Aorta (tissue), 5 donors: ENCODE measurements at places on chromosomes 1 and 21. TPM values are rescaled to one million over a fixed set of nuclear protein-coding genes. Genes with fewer than 3 reads are reported as not detected.

The STYXL2 gene
- 7.1 TPM for total RNA-seq

DNA sequence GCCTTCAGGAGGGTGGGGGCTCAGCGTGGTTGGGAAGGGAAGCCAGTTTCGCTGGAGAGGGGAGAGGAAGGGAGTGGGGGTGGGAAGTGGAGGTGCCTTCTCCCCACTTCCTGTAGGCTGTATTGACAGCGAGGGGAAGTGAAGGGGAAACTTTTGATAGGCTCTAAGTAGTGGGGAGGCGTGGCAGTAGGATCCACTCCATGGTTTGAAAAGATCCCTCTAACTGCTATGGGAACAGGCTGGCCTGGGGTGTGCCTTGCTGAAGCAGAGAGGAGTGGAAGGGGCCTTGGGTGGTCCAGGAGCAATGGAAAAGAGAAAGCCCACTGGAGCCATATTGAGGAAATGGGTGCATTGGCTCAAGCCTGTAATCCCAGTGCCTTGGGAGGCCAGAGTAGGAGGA is 20.2 kb downstream of the C1orf115 start:
- DNase-seq: no peak
- H3K36me3 ChIP-seq: no peaks in the 10 kb centered on the region
- H3K4me3 ChIP-seq: no peak overlapping the region
- H3K27me3 ChIP-seq: no peaks in the 10 kb centered on the region

GRCh38 chr1:28591708-28592320 is at the start of gene RAB42:
Gene RAB42 (plus strand): TSS chr1:28592265. CDS start chr1:28592512, 247 bp downstream.
- H3K27ac ChIP-seq: no peak within 1 kb of the TSS
- no peaks in the 10 kb centered on the region for H3K27me3 ChIP-seq
- H3K36me3 ChIP-seq: no peaks in the 10 kb centered on the region

The LAMB3 gene
- total RNA-seq: 3.9 TPM

- H3K27ac ChIP-seq: no peak overlapping the region
- no peak for DNase-seq
- no peaks in the 10 kb centered on the region for H3K4me1 ChIP-seq
- no peaks in the 10 kb centered on the region for H3K27me3 ChIP-seq
These were observed 432.8 kb upstream of the CHRM3 start for GRCh38 chr1:238953448-238954010.

The LRRN2 gene
- 1.3 TPM for total RNA-seq

DNA sequence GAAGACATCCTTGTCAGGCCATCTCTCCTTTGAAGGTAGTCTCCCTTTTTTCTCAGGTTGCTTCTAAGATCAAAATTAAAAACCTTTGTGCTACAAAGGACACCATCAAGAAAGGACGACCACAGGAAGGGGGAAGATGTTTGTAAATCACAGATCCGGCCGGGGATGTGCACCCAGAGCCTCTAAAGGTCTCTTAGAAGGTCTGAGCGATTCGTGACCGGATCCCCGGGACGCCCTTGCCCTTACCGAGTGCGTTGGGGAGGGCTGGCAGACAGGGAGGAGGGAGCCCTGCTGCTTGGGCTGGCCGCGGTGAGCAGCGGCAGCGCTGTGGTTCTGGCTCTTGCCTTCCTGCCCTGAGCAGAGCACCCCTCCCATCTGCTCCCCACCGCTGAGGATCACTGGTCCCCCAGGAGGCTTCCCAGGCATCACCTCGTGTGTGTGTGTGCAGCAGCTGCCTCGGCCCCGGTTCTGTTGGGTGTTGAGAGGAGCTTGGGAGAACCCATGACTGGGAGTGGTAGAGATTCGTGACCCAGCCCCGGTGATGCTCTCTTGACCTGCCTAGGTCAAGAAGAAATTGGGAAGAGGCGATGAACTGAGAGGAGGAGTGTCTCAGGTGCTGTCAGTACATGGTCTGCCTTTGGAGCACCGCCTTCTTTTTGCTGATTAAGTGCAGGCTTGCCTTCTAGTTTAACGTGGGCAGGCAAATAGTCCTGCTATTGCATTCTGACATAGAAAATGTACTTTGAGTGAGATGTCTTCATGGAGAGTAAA is 34.5 kb downstream of the AGPAT3 start:
- no peaks in the 10 kb centered on the region for H3K27me3 ChIP-seq
- no peaks in the 10 kb centered on the region for H3K4me1 ChIP-seq
- H3K27ac ChIP-seq: no peak overlapping the region
- H3K4me3 ChIP-seq: no peak overlapping the region

The KCNJ15 gene
- total RNA-seq: 2.7 TPM

The MEX3A gene
- 1.6 TPM for total RNA-seq

- H3K4me1 ChIP-seq: no peaks in the 10 kb centered on the region
- no peaks in the 10 kb centered on the region for H3K36me3 ChIP-seq
- peak; percentile 48 for DNase-seq
- peak within 1 kb of the TSS; percentile 76 for H3K4me3 ChIP-seq
These were observed at the start of gene JAM2 for GRCh38 chr21:25638660-25639550. Gene JAM2 (plus strand): TSS chr21:25639258. CDS start chr21:25639822, 564 bp downstream.

- H3K27ac ChIP-seq: no peak overlapping the region
- no peaks in the 10 kb centered on the region for H3K27me3 ChIP-seq
- no peaks in the 10 kb centered on the region for H3K4me1 ChIP-seq
- no peak for DNase-seq
- no peaks in the 10 kb centered on the region for H3K36me3 ChIP-seq
- no peak overlapping the region for H3K4me3 ChIP-seq
These were observed 17.5 kb upstream of the VSIG8 start for GRCh38 chr1:159879977-159880376.

DNA sequence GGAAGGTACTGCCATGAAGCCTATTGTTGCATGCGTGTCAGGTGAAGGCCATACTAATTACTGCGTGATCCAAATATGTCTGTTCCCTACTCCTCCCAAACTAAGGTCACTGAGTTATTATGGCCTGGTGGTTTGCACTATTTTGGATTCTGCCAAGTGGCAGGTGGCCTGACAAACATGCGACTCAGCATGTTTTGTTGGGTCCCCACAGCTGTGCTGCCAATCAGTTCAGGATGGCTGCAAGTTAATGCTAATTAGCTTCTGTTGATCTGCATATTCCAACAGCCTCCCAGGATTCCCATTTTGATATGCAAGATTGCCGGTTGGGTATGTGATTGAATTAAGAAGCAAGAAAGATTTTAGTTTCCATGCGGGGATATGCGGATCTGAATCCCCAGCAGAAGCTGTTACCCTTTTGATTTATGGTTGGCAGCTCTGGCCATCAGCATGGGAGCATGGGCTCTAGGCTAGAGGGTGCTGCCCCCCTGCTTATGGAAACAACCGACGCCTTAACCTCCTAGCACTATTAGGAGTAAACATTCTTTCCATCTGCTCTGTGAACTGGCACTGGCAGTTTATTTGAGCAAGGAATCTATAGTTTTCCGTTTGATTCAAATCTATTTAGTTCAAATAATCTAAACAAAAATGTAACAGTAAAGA is 429.8 kb upstream of the C1orf87 start:
- peaks cover 3% of the 10 kb centered on the region for H3K4me1 ChIP-seq
- no peak for DNase-seq
- H3K27ac ChIP-seq: no peak overlapping the region
- no peaks in the 10 kb centered on the region for H3K27me3 ChIP-seq
- H3K36me3 ChIP-seq: no peaks in the 10 kb centered on the region
- no peak overlapping the region for H3K4me3 ChIP-seq

DNA sequence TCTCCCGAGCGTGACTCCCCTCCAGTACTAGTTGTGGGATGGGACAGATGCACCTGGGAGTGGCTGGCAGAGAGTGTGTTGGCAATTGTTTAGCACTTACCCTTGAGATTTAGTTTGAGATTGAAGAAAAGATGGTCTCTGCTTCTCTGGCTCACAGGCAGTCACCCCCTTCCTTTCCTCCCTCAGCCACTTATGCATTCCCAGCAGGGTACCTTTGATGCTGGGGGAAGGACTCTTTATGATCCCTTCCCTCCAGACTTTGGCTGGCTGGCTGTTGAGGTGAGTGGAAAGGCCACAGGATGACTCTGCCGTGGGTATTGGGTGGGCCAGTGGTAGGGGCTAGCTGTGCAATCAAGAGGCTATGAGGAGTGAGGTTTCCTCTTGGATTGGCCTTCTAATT is 236.8 kb downstream of the CAMTA1 start:
- no peaks in the 10 kb centered on the region for H3K36me3 ChIP-seq
- no peak for DNase-seq
- no peaks in the 10 kb centered on the region for H3K27me3 ChIP-seq

GRCh38 chr1:95252422-95252821 is 18.4 kb downstream of the RWDD3 start:
- no peaks in the 10 kb centered on the region for H3K4me1 ChIP-seq
- H3K27me3 ChIP-seq: no peaks in the 10 kb centered on the region
- no peak overlapping the region for H3K27ac ChIP-seq

The IL23R gene
- total RNA-seq: 0.21 TPM

DNA sequence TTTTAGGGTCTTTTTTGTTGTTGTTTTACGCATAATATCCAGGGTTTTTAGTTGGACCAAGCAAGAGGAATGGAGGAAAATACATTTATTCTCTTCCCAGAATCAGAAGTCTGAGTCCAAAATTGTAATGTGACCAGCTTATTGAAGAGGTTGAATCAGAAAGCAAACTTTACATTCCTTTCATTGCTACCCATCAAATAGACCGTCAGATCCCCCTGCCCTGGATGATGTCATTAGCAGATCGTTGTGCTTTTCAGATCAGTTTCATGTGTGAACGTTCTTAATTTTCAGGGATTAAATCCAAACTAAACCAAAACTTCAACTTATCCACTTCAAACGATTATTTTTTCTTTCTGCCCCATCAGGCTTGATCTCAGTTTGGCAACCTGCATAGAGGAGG is 85.7 kb upstream of the NGF start:
- H3K4me3 ChIP-seq: no peak overlapping the region
- H3K27ac ChIP-seq: no peak overlapping the region
- DNase-seq: no peak
- H3K36me3 ChIP-seq: no peaks in the 10 kb centered on the region
- H3K27me3 ChIP-seq: no peaks in the 10 kb centered on the region

DNA sequence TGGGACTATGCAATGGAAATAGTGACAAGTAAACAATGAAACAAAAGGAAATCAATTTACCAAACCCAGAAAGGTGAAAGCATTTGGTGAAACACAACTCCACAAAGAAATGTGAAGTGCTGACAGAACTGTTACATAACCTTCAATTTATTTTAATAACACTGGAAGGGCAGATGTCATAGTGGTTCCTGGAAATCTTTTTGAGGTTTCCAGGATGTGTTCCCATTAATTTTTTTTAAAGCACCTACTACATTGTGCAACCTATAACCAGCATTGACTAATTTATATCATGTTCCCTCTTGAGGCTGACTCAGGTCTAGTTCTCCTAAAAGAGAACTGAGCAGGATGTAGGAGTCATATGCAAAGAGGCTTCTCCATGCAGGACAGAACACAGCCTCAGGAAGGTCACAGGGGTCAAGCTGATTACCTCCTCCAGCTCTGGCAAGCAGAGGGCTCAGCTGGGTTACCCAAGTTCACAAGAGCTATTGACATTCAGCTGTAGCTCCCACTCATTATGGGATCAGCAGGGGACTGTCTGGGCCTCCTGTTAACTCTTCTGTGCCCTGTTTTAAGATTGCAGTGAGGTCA is 157.1 kb upstream of the NRIP1 start:
- no peaks in the 10 kb centered on the region for H3K4me1 ChIP-seq
- H3K27me3 ChIP-seq: no peaks in the 10 kb centered on the region
- H3K36me3 ChIP-seq: no peaks in the 10 kb centered on the region
- DNase-seq: peak; percentile 46
- H3K27ac ChIP-seq: no peak overlapping the region

- H3K27ac ChIP-seq: no peak overlapping the region
- H3K4me1 ChIP-seq: no peaks in the 10 kb centered on the region
- no peak overlapping the region for H3K4me3 ChIP-seq
- DNase-seq: no peak
- no peaks in the 10 kb centered on the region for H3K36me3 ChIP-seq
These were observed 6.5 kb upstream of the C2CD4D start for GRCh38 chr1:151846062-151846568.

DNA sequence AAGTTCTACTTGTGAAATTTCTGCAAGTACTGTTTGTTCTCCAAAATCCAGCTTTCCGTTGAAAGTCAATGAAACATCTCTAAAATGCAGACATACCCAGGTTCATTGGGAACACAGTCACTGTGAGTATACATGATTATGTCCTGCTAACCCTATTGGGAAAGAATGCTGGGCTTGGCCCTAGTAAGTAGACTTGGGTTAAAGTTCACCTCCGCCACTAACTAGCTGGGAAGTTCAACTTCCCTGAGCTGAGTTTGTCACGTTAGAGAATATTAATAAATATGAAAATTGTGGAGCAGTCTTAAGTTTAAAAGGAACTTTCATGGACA is 10.5 kb upstream of the PGD start:
- H3K27me3 ChIP-seq: no peaks in the 10 kb centered on the region
- no peak overlapping the region for H3K27ac ChIP-seq
- no peaks in the 10 kb centered on the region for H3K36me3 ChIP-seq
- H3K4me1 ChIP-seq: no peaks in the 10 kb centered on the region
- no peak for DNase-seq

The SELENBP1 gene
- total RNA-seq: 66.3 TPM
